ENCODE measurements at places on chromosomes 1 and 21.
A peak's percentile ranks its signal among the peaks of the same experiment; 100 is the strongest.

GRCh38 chr1:7629011-7629410 lies 142.1 kb upstream of the VAMP3 start:
- no peak for DNase-seq

- no peak for DNase-seq
Observed at GRCh38 chr1:6771441-6771769, 13.8 kb upstream of the CAMTA1 start.

GRCh38 chr1:89322402-89322801 lies 41.5 kb upstream of the GBP6 start:
- DNase-seq, result no peak

DNA sequence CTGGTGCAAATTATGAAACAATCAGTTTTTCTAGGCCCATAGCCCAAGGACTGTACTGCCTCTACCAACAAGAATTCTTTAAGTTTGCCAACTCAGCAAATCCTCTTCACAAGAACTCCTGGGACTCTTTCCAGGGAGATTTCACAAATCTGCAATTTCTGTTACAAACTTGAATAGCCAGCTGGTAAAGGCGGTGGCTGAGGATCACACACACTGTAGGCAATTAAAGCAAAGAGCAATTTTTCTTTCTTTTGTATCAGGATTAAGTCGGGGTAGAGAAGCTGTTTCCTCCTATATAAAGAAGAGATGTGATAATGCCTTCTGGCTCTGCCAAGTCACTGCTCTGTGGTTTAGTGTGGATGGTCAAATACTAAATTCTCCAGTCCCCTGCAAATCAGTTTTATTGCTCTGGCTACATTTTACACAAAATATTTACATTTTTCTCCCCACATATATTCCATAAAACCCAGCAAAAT lies 1.7 kb downstream of the ALDH9A1 start:
- peak; percentile 95 for DNase-seq

DNA sequence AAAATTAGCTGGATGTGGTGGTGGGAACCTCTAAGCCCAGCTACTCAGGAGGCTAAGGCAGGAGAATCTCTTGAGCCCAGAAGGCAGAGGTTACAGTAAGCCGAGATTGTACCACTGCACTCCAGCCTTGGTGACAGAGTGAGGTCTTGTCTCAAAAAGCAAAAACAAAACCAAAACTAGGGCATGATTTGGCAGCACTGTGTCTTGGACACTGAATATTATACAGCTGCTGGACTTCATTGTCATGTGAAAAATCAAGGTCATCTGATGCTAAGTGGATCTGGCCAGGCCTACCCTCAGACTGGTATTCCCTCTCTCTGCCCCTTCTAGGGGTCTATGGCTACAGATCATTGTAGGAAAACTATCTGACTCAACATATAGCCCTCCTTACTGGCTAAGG lies 55.2 kb upstream of the MRPS6 start:
- no peak for DNase-seq

GRCh38 chr1:176800978-176801513 lies 338.1 kb downstream of the PAPPA2 start:
- DNase-seq, result no peak

GRCh38 chr1:217052196-217052595 lies 329.0 kb upstream of the ESRRG start:
- no peak for DNase-seq

DNA sequence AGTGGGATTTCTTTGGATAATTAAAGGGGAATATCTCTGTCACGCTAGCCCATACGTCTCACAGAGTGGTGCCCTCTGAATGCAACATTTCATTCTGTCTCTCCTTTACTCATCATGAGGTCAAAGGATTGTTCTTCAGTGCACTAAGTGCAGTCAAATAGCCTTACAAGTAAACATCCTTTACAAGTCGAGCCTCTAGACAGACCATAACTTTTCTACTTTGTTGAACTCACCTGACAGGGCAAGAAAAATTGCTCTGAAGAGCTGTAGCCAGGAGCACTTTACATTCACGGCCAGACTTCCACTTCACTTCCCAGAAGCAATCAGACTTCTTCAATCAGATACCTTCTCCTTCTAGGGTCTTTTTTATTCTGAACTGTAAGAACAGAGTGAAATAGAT lies 768.0 kb upstream of the TMPRSS15 start:
- DNase-seq, result peak; percentile 17

DNA sequence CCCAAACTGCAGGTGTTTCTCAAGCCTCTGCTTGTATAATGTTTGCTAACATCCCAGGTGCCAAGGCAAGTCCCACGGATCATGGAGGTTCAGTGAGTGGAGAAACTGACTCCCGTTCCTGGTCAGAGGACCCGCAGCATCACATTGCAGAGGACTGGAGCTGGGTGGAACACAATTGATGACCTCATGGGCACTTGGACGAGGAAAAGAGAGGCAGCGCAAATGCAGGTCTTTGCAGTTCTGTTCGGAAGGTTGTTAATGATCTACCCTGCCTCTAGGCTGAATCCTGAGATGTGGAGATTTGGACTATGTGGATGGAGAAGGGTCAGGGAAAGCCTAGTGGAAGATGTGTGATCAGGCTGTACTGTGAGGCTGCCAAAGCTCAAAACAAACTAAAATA lies 192.9 kb downstream of the DUSP10 start:
- DNase-seq, result no peak

GRCh38 chr1:233544304-233544703 lies 69.6 kb upstream of the KCNK1 start:
- no peak for DNase-seq

DNA sequence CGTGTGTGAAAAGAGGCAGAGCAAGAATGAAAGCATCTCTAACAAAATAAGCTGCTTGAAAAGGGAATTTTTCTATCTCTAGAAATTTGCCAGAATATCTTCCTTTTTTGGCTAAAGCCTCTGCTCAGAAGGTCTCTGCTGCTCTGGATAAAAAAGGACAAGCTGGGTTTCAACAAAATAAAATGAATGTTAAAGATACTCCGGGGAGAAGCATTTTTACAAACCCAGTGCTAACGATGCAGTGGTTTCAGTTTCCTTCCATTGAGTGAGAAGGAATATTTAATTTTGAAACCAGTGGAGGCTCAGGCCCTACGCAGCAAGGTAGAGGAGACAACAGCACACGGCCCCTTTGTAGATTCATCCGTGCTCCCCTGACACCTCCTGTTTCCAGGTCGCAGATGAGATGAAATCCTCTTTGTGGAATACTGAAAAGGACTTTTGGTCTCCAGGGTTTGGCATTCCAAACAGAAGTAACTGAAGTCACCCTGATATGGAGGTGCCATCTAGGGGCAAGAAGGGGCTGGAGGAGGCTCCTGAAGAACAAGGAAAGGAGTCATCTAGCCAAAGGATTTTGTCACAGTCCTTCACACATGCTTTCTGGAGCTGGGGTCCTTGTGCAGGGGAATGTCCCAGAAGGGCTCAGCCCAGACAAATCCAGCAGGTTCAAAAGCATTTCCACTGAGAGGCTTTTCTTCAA lies 65.7 kb upstream of the SYT6 start:
- DNase-seq, result no peak

- no peak for DNase-seq
Observed at GRCh38 chr1:154497026-154497806, 4.8 kb upstream of the TDRD10 start.

DNA sequence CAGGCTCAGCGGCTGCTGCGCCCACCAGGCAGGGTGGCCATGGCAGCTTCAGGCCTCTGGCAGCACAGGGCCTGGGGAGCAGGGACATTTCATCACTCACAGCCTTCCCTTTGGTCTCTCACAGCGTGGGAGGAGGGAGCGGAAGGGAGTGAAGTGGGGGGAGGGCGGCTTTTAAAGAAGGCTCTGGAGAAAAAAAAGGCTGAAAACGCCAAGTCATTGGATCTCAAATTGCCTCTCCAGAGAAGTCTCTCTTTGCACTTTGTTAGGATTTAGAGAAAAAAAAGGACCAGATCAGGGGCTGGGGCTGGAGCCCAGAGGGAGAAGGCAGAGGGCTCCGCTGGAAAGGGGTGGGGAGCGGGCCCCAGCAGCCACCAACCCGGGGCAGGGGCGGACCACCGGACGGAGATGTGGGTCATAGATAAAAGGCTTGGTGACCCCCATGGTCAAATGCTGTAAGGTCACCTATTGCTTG lies 209.9 kb downstream of the GRIK3 start:
- no peak for DNase-seq

DNA sequence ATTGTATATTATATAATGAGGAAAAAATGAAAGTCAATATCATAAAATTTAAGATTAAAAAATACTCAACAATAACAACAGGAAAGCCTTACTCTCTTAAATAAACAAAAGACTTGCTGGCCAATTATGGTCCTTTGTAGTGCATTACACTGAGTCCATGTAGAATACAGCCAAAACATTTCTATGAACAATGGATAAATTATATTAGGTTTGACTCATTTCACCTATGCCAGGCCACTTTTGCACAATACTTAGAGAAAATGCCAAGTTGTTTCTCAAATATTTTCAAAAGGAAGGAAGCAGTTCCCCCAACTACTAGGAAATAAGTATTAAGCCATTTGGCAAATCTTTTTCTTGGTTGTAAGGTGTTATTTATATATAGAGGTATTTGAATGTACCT lies 19.8 kb upstream of the UCK2 start:
- no peak for DNase-seq

DNA sequence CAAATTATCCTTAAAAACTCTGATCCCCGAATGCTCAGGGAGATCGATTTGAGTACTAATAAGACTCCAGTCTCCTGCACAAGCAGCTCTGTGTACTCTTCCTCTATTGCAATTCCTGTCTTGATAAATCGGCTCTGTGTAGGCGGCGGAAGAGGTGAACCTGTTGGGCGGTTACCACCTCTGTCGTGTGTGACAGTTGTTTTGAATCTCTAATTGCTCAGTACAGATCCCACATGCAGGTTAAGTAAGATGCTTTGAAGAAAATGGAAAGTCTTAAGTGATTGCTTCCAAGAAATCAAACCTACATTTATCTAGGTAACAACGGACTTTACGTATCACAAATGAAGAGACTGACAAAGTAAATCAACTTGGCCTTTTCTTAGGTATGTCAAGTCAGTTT lies 35.5 kb downstream of the COA6 start:
- DNase-seq, result no peak

DNA sequence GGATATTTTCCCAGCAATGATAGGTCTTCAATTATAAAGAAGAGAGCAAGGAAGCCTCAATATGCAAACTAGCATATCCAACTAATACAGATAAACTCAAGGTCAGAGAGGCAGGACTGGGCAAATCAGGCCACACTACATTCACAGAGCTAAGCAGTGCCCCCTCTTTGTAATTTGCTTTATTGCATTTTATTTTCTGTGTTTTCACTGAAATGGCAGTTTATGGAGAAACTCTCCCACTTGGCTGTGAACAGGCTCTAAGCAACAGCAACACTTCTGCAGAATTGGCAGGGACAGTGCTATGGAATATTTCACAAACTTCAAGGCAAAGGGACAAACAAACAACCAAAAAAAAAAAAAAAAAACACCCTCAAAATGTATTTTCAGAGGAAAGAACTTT lies 93.4 kb upstream of the SOD1 start:
- peak; percentile 58 for DNase-seq

DNA sequence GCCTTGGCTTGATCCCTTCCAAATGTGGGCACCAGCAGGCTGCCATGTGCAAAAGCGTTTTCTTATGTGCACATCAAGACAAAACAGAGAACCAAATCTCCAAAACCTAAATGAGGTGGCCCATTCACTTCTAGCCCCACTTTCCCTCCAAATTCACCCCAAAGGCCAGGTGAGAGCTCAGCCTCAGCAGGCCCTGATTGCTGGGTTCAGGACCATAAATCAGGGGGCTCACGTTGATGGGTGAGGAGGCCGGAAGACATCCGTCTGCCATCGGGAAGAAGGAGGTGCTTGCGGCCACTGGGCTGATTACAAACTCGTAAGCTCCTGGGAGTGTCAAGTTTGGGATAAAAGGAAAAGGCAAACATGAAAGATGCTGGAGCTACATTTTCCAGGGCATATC lies 86.7 kb upstream of the CLDN14 start:
- DNase-seq, result no peak

DNA sequence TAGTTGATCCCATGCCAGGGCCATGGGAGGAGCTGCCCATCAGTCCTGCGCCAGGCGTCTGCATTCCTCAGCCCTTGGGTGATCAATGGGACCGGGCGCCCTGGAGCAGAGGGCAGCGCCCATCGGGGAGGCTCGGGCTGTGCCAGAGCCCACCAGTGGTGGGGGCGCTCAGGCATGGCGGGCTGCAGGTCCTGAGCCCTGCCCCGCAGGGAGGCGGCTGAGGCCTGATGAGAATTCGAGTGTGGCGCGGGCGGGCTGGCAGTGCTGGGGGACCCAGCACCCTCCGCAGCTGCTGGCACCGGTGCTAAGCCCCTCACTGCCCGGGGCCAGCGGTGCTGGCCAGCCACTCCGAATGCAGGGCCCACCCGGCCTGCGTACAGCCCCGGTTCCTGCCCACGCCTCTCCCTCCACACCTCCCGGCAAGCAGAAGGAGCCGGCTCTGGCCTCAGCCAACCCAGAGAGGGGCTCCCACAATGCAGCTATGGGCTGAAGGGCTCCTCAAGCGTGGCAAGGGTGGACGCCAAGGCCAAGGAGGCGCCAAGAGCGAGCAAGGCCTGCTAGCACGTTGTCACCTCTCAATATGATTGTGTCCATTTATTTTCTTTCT lies 238.1 kb upstream of the OLFM3 start:
- DNase-seq, result no peak

GRCh38 chr1:78009276-78009675 lies 4.5 kb downstream of the DNAJB4 start:
- DNase-seq, result no peak

GRCh38 chr1:59242370-59242769 lies 54.5 kb upstream of the FGGY start:
- DNase-seq, result no peak

DNA sequence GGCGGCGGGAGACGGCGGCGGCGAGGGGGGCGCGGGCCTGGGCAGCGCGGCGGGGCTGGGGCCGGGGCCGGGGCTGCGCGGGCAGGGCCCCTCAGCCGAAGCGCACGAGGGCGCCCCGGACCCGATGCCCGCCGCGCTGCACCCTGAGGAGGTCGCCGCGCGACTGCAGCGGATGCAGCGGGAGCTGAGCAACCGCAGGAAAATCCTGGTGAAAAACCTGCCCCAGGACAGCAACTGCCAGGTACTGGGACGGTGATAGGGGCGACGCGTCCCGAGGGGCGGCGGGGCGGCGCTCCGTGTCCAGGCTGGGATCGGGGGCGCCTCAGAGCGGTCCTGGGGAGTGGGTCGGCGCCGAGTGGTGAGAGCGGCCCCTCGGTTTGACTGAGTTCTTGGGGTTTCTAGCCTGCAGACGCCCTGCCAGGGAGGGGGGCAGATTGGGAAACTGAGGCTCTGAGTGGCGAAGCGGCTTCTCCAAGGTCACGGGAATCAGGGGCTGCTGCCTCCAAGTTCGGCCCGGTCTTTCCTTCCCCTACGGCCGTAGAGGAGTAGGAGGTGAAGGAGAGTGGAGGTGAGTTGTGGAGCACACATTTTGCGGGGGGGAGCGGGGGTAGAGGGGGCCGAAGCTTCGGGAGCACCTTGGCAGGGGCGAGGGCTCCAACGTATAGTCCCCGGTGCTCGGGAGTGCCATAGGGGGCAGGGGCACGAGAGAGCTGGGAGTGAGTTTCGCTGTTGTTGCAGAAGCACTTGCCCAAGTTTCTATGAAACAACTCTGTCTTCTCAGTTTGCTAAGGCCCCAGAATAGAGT lies 508 bp downstream of the RAVER2 start:
- no peak for DNase-seq

All from spinal cord (tissue), 10 donors.